Activated CD4-positive, alpha-beta memory T cell treated with anti-CD3 and anti-CD28 coated beads, Interleukin-2, amount 10 ng/mL, durations not matched to agents 7 days and 5 days (primary cell): ENCODE measurements at places on chromosomes 13 and 19.
A peak's percentile ranks its signal among the peaks of the same experiment; 100 is the strongest.

DNA sequence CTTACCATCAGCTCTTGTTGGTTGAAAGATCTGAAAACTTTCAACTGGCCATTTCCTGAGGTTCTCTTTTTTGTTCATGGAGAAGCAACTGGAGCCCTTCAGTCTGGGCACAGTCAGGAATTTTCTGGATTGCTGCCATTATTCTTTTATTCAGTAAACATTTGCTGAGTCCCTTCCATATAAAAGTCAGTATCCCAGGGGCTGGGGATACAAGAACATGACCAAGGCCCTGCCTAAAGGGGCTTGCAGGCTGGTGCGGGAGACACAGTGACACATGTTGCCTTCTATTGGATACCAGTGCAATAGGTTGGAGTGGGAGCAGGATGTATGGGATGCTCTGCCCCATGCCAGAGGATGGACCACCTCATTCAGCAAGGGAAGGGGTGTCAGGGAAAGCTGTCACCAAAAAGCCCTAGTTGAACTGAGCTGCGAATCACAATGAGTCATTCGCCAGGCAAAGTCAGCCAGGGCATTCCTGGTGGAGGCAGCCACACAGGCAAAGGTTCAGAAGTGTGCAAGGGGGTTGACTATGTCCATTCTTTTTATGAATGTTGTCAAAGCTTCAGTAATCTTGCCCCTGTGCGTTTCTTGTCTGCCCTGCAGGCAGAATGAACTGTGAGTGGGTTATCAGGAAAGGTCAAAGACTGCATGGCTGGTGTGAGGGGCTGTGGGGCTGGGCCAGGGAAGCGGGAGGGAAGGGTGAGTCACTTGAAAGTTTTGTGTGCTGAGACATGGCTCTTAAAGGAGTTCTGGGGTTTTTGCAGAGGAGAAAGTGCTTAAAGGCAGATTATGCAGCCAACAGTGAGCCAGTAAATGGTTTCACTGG lies 395.9 kb downstream of the KCNRG start:
- H3K36me3 ChIP-seq = no peaks in the 10 kb centered on the region
- no peaks in the 10 kb centered on the region for H3K4me1 ChIP-seq

DNA sequence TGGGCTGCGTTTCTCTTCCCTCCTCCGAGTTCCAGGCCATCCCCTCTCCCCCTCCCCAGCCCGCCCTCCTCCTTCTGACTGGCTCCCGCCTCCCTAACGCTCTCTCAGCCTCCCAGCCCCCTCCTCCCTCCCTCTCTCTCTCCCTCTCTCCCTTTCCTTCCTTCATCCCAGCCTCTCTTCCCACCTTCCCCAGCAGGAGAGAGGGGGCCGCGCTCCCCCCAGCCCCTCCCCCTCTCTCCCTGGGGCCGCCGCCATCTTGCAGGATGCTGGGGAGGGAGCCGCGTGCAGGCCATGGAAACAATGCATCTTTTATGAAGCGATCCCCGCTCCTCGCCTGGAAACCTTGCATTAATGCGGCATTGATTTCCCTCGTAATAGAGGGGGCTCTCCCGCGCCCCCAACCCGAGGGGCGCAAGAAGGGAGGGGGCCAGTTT lies 42.6 kb upstream of the ADGRL1 start:
- peaks cover 10% of the 10 kb centered on the region for H3K4me1 ChIP-seq
- DNase-seq = peak; percentile 39
- H3K4me3 ChIP-seq = no peak overlapping the region
- no peaks in the 10 kb centered on the region for H3K36me3 ChIP-seq
- peaks cover 8% of the 10 kb centered on the region for H3K27me3 ChIP-seq

DNA sequence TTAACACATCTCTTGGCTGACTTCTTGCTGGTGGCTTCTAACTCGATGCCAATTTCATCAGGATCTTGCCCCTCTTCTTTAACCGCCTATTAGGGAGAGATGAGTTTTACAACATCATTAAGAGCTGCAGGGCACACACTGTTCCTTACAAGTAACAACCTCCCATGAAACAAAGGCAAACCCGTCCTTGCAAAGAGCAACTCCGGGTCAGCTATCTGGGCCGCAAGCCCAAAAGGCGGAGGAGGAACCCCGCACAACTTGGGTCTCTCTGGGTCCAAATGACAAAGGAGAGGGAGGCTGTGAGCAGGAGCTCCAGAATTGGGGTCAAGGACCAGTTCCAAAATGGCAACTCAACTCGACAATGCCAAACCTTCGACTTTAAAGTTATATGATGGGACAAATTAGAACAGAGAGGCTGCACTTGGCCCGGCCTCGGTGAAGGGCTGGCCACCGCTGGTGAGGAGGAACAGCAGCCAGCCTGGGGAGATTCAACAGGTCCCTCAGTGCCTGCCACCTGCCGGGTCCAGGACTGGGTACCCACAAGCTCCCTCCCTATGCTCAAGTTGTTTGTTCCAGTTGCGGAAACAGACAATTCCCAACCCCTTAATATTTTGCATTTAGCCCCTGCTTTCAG lies 1.1 kb downstream of the SAFB2 start:
- peaks cover 56% of the 10 kb centered on the region for H3K4me1 ChIP-seq
- H3K36me3 ChIP-seq = peaks cover 82% of the 10 kb centered on the region
- no peak for DNase-seq

DNA sequence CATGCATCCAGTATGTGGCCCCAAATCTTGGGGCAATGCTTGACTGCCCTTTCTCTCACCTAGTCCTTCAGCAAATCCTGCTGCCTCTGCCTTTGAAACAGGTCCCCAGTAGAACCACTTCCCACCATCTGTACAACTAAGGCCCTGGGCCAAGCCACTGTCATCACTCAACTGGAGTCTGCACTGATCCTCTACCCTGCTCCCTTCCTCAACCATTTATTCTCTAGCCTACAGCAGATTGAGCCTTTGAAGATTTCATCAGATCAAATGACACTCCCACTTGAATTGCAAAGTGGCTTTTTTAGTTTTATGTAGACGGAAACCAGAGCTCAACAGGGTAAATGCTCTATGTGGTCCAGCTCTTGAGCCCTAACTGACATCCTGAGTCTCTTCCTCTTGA lies 43.5 kb downstream of the ATP8A2 start:
- no peak overlapping the region for H3K27ac ChIP-seq
- no peak for DNase-seq
- H3K27me3 ChIP-seq = peaks cover 15% of the 10 kb centered on the region
- H3K4me3 ChIP-seq = no peak overlapping the region
- no peaks in the 10 kb centered on the region for H3K36me3 ChIP-seq
- no peaks in the 10 kb centered on the region for H3K4me1 ChIP-seq

DNA sequence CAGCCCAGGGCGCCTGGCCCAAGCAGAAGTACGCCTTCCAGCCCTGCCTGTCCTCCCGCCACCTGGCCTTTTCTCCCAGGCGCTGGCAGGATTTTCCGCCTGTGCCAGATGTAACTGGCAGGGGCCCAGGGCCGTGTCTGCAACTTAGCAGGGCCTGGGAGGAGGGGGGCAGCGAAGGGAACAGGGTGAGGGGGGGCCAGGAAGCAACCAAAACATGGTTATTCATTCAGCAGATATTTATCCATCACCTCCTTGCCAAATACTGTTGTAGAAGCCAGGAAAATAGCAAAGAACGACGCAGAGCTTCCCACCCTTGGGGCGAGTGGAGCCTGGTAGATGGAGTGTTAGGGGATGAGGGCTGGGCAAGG lies 5.6 kb downstream of the TLE6 start:
- peaks cover 17% of the 10 kb centered on the region for H3K27me3 ChIP-seq
- H3K27ac ChIP-seq = no peak overlapping the region
- H3K4me1 ChIP-seq = no peaks in the 10 kb centered on the region
- DNase-seq = no peak
- H3K36me3 ChIP-seq = no peaks in the 10 kb centered on the region
- H3K4me3 ChIP-seq = no peak overlapping the region

DNA sequence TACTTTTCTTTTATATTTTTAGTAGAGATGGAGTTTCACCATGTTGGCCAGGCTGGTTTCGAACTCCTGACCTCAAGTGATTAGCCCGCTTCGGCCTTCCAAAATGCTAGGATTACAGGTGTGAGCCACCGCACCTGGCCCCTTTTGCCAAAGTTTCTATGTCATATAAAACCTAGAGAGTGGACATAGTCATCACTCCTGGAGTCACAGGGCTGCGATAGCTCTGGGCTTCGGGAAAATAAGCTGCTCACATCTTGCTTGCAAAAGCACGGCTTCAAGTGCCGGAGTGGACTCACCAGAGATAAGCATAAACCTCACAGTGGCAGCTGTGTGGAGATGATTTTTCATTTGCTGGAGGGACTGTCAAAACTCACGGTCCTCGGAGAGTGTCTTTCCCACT lies 171.2 kb downstream of the TEX29 start:
- H3K4me1 ChIP-seq = no peaks in the 10 kb centered on the region
- H3K36me3 ChIP-seq = no peaks in the 10 kb centered on the region
- no peak overlapping the region for H3K4me3 ChIP-seq
- DNase-seq = no peak
